ENCODE measurements at places on chromosomes 3 and 15.

- no peak for DNase-seq
Measured at GRCh38 chr3:5423523-5423922, 236.0 kb downstream of the EDEM1 start.

DNA sequence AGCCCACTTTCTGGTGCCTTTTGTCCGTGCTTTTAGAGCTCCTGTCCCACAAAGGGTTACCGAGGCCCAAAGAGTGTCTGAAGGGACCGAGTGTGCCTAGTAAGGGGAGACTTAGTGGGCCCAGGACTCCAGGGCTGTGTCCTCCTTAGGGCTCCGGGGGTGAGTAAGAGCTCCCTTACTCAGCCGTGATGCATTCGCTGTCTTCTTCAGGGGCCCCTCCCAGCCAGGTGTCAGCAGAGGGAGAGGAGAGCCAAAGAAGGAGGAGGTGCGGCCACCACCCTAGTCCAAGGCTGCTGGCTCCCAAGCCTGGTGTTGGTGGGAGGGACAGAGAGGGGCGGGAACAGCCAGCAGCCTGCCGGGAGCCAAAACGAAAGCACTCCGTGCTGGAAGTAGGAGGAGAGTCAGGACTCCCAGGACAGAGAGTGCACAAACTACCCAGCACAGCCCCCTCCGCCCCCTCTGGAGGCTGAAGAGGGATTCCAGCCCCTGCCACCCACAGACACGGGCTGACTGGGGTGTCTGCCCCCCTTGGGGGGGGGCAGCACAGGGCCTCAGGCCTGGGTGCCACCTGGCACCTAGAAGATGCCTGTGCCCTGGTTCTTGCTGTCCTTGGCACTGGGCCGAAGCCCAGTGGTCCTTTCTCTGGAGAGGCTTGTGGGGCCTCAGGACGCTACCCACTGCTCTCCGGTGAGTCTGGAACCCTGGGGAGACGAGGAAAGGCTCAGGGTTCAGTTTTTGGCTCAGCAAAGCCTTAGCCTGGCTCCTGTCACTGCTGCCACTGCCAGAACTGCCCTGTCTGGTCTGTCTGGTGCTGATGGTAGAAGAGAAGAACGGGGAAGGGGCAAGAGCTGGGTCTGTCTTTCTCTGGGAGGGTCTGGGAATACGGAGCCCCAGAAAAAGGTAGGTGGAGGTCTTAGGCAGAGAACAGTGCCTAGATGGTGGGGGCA is at the start of gene IL17RC:
Gene IL17RC (plus strand): TSS at position 365 of the 947 bp plus-strand sequence. CDS start 218 bp downstream, at position 583.
- DNase-seq = peak; percentile 57

DNA sequence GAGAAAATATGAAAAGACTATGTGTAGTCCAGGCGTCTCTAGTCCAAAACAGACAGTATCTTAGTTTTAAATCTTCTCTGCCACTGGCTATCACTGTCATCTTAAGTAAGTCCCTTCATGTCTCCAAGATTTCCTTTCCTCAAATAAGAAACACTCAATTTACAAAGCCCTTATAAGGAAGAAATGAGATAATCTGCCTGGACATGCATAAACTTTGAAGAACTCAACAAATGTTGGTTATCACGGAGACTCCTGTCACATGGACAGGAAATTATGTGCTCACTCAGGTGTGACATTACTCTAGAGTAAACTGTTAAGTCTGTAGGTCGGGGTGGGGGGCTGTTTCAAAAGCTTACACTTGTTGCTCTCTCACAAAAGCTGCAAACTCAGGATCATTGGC is 91.9 kb downstream of the IMPG2 start:
- DNase-seq = no peak

DNA sequence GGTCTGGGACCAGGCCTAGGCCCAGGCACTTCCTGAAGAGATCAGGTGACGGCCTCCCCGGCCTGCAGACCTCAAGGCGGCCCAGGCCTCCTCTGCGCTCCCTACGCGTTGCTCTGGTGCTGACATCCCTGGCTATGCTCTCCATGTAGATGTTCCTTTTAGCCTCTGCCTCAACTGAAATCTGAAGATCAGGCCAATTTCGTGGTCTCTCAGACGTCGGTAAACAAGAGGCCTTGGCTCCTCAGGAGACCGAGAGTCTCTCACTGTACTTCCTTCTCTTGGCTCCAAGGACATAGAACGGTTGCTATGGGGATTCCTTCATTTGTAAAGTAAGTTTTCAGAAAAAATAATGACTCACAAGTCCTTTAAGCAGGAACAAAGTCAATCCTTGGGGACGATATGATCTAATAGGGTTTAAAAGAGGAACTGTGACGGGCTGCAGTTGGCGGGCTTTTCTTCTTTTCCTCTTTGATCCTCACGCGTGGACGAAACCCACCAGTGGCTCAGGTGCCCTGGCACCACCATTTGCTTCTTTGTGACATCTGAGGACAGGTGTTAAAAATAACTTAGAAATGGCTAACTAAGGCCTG is 55.6 kb upstream of the CGNL1 start:
- DNase-seq = peak; percentile 56

GRCh38 chr3:172185907-172186306 is 146.5 kb downstream of the FNDC3B start:
- DNase-seq = no peak

- DNase-seq = no peak
Measured at GRCh38 chr3:187946981-187947380, 201.7 kb upstream of the BCL6 start.

- no peak for DNase-seq
Measured at GRCh38 chr3:44414517-44415090, 62.9 kb downstream of the ZNF445 start.

- no peak for DNase-seq
Measured at GRCh38 chr3:71090207-71090606, 493.3 kb downstream of the FOXP1 start.

- peak; percentile 4 for DNase-seq
Measured at GRCh38 chr3:107285197-107285596, 92.0 kb upstream of the CCDC54 start.

DNA sequence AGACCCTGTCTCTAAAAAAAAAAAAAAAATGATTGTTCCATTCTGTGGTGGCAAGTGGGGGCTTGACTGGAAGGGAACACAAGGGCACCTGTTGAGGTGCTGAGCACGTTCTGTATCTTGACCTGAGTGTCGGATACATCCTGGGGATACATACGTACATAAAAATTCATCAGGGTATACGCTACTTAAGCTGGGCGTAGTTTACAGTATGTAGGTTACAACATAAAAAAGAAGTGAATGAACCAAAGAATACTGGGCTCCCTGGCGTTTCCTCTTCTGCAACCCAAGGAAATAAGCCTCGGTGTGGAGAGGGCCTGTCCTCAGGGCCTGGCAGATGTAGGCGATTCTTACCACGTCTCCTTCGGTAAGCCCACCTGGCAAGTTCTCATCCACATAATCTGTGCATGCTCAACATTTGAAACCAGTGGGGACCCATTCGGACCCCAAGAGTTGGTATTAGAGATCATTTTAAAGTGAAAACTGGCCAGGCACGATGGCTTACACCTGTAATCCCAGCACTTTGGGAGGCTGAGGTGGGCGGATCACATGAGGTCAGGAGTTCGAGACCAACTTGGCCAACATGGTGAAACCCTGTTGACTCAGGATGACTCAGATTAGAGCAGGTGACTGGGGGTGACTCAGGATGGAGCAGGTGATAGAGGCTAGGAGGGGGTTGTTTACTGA is 5.1 kb upstream of the MUC20 start:
- no peak for DNase-seq

GRCh38 chr3:149152420-149152819 is 23.0 kb downstream of the HPS3 start:
- DNase-seq = peak; percentile 73

DNA sequence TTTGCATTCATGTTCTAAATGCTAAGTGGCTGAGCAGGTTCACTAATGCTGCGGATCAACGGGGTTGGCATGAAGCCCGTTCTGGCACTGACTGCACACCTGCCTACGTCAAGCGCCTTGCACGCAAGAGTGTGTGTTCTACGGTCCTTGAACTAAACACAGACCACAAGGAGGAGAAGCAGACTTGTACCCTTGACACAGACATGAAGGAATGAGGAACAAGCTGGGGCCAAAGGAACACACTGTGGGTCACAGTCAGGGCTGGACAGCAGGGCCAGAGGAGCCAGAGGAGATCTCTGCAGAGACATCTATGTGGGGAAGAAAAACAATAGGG is 48.0 kb upstream of the LDHAL6B start:
- no peak for DNase-seq

DNA sequence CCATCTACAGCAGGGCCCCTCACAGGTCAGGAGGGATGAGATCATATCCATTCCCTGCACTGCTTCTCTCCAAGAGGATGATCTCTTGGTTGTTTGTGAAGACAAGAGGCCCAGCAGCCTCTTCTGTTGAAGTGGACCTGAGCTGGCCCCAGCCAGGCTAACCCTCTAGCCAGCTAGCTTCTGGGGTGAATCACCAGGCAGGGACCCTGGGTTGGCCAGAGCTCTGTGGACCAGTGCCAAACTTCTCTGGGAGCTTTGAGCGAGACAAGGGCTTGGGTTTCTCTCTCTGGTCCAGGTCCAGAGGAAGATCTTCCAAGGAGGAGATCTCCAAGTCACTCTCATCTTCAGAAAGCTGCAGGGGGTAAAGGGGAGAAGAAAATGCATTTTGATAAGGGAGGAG is 52.7 kb downstream of the CLDN18 start:
- peak; percentile 32 for DNase-seq

DNA sequence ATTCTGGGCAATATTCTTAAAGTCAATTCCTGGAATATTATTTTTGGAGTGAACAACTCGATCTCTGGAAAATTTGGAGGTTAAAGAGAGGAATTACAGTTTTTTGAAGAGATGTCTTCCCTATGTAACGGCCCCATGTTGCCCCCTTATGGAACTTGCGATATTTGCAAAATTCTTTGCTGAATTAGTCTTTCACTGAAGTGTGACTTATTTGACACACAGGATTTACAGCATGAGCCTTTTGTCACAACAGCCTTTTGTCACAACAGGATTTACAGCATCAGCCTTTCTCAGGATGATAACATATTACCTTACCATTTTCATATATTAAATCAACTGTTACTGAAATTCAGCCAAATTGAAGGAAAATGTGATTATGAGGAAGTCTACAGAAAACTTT is 37.8 kb upstream of the SPTSSB start:
- DNase-seq = peak; percentile 47

- no peak for DNase-seq
Measured at GRCh38 chr3:45056608-45057301, 30.7 kb downstream of the CLEC3B start.

- no peak for DNase-seq
Measured at GRCh38 chr3:188700918-188701317, 470.9 kb upstream of the TPRG1 start.

DNA sequence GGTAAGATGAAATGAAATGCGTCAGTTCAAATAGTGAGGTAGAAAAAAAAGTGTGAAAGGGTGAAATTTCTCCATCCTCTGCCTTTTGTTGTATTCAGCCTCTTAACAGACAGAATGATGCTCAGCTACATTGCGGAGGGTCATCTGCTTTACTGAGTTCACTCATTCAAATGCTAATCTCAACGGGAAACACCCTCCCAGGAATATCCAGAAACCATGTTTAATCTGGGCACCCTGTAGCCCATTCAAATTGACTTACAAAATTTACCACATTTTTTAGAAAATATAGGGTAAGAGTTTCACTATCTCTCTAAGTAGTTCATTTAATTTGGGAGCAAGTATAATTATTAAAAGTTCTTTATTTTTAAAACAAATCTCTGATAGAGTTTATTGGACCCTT is 42.9 kb downstream of the C3orf38 start:
- no peak for DNase-seq

- no peak for DNase-seq
Measured at GRCh38 chr3:142642956-142643355, 46.8 kb downstream of the PLS1 start.
